Tracheal epithelial cell (primary cell): ENCODE measurements at places on chromosomes 7 and 10. TPM values are rescaled to one million over a fixed set of nuclear protein-coding genes. Genes with fewer than 3 reads are reported as not detected.

The SGCE gene
- 21.3 and 29.2 TPM in 2 replicates for total RNA-seq

The COL26A1 gene
- total RNA-seq: not detected in 2 replicates

The CHAT gene
- not detected in 2 replicates for total RNA-seq

The GRM8 gene
- total RNA-seq: not detected in 2 replicates

The TMEM184A gene
- total RNA-seq: 8.2 and 24.9 TPM in 2 replicates

The PHKG1 gene
- 0.21 and 1.2 TPM in 2 replicates for total RNA-seq

The PMPCB gene
- 42.9 and 48.8 TPM in 2 replicates for total RNA-seq

The OR2A1 gene
- not detected in 2 replicates for total RNA-seq

The PNLIP gene
- total RNA-seq: not detected in 2 replicates

The CYREN gene
- 50.1 and 55.0 TPM in 2 replicates for total RNA-seq

The C10orf53 gene
- not detected in 2 replicates for total RNA-seq

The FAM180A gene
- total RNA-seq: not detected in 2 replicates

The ZNF248 gene
- total RNA-seq: 5.1 and 7.7 TPM in 2 replicates

The CYP2C8 gene
- 0.21 TPM in 1 of 2 replicates, not detected in the other for total RNA-seq

The VIPR2 gene
- not detected in 2 replicates for total RNA-seq

The ATP6V0A4 gene
- total RNA-seq: 0.21 and 0.48 TPM in 2 replicates

The ZNF22 gene
- total RNA-seq: 8.1 and 9.9 TPM in 2 replicates

The CAMK2B gene
- 0.72 TPM in 1 of 2 replicates, not detected in the other for total RNA-seq

The TAS2R4 gene
- total RNA-seq: 0.96 and 1.7 TPM in 2 replicates

The TMEM72 gene
- not detected in 2 replicates for total RNA-seq

The FAM170B gene
- not detected in 2 replicates for total RNA-seq

The SFRP5 gene
- not detected in 2 replicates for total RNA-seq

The OPN4 gene
- total RNA-seq: not detected in 2 replicates

The FOXI2 gene
- not detected in 2 replicates for total RNA-seq

The CPA2 gene
- total RNA-seq: 0.43 TPM in 1 of 2 replicates, not detected in the other

The SLC13A1 gene
- total RNA-seq: not detected in 2 replicates

The NET1 gene
- total RNA-seq: 143 and 149 TPM in 2 replicates

The TRIM74 gene
- total RNA-seq: not detected in 2 replicates

The HNRNPF gene
- total RNA-seq: 269 and 280 TPM in 2 replicates

The CYP2C19 gene
- 0.21 TPM in 1 of 2 replicates, not detected in the other for total RNA-seq

The FAM171A1 gene
- total RNA-seq: 7.2 and 9.2 TPM in 2 replicates

The TMEM270 gene
- total RNA-seq: not detected in 2 replicates

The PLCE1 gene
- total RNA-seq: 0.48 and 0.85 TPM in 2 replicates

The FFAR4 gene
- not detected in 2 replicates for total RNA-seq

The SUGCT gene
- 16.6 and 17.1 TPM in 2 replicates for total RNA-seq
